GF-D8 (cell line): ENCODE measurements at places on chromosomes 13 and 19.

DNA sequence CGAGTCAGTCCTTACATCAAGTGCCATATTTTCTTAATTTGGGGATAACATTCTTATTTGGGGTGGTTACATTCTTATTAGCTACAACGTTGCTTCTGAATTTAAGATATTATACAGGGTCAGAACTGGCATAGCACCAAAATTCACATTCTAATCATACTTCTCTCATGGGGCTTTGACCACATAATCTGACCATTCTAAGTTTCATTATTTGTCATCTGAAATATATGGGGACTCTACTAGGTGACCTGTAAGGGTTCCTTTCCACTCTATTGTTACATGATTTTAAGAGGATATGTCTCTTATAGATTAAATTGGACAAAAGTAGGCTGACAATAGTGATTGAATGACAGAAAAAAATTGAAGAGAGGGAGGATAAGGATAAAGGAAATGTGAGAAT is 536.5 kb downstream of the KCTD12 start:
- no peak for DNase-seq

- peak; percentile 96 for DNase-seq
These were observed at the start of gene LAIR1 for GRCh38 chr19:54364775-54365257. TSS of gene LAIR1 (minus strand) at chr19:54364931. CDS start at chr19:54364804, 127 bp downstream.

GRCh38 chr13:50842251-50842989 is 1.1 kb downstream of the DLEU7 start:
- DNase-seq: no peak

- DNase-seq: no peak
These were observed 242.6 kb upstream of the IRS2 start for GRCh38 chr13:110028838-110029621.

DNA sequence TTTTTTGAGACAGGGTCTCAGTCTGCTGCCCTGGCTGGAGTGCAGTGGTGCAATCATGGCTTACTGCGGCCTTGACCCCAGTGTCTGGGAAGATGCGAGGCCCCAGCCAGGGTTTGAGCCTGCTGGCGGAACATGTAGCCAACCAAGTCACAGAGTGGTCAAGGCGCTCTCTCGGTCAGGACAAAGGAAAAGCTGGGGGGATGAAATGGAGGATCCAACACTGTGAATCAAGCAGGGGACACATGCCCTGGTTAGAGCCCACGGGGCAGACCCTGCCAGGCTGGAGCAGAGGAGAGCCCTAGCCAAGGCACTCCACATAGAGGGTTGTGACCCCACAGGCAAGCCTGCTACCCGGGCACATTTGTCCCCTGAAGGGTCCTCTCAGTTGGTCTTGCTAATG is 10.1 kb downstream of the TUBA3C start:
- no peak for DNase-seq

GRCh38 chr13:51230477-51231105 is 8.4 kb downstream of the FAM124A start:
- no peak for DNase-seq
